Activated T-cell treated with anti-CD3 and anti-CD28 coated beads for 1 hour (primary cell): ENCODE measurements at places on chromosomes 5 and 9.

DNA sequence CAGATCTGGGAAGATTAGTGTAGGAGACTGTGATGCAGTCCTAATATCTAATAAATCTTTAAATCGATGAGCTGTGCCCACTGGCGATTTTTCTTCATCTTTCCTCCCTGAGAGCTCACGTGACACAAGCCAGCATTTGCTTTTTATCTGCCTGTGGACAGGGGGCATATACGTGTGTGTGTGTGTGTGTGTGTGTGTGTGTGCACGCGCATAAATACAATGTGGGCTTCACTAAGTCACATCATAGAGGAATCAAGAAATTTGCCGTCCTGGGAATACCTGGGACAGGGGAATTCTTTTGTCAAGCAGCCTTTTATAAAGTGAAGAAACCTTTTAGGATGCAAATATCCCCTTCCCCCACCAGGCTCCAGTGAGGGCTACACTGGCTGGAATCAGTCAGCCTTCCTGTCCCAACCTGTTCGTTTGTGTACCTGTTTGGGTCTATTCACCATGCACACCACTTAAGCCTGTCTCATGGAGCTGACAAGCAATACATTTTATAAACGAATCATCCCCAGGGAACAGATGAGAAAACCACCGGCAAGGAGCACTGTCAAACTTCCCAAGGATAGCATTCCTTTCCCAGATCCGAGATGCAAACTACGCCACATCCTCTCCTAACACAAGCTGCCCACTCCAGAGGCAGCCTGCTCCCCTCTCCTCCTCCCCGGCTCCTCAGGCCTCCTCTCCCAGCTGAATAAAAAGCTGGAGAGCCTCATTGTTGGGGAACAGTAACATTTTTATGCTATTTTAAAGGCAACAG is 2.7 kb downstream of the EPB41L4B start:
- DNase-seq = no peak

GRCh38 chr9:38042626-38043357 is 26.2 kb downstream of the SHB start:
- DNase-seq = no peak

DNA sequence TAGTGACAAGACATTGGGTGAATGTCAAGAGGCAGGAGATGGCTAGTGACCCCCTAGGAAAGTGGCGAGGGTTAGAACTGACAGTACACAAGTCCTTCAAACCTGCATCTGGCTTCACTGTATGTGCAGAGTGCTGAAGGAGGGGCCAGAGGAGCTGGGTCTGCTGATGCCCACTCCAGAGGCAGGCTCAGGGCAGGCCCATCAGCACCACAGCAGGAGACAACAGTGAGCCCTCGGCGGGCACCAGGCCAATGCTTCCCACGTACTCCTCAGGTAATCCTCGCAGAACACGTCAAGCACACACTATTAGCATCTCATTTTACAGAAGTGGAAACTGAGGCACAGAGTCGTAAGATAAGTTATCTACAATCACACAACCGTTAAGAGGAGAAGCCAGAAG is 76.1 kb upstream of the SH3PXD2B start:
- no peak for DNase-seq

- DNase-seq = no peak
Measured at GRCh38 chr9:109466623-109467590, 31.2 kb downstream of the PTPN3 start.

DNA sequence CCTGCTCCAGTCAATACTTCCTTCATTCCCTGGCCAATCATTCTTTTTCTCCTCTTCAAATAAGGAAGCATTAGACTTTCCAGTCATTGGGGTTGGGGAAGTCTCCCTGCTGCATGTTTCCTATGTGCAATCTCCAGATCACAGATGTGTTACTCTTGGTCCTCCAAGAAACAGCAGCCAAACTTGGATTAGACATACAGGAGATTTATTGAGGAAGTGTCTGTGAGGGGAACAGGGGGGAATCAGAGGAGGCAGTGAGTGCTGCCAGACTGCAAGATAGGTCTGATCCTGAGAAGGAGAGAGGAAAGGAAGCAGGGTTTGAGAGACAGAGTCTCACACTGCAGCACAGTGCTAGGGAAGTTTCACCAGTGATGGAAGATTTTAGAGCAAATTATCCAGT is 40.6 kb upstream of the SLIT3 start:
- DNase-seq = no peak

DNA sequence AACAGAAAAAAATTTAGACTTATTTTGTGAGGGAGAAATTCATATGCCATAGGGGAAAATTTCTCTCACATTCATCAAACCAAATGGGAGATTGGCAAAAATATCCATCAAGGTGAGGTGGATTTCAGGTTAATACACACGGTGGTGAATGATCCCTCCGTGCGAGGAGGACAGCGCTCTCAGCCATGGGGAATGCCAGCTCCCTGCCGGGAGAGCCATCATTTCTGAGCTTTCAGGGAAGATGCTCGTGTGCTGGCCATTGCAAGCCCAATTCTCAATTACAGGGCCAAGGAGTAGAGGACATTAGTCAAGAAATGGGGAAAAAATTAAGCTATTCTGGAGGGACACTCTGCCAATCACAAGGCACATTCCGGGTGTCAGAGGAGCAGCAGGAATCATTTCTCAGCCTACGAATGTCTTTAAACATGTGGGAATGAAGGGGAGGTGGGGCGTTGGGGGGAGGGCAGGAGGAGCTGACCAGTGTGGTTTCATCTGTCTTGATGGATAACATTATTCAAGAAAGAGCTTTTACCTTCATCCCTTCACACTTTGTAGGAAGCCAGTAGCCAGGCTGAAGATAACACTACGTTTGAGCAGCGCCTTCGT is 165.5 kb downstream of the DAB2IP start:
- no peak for DNase-seq

GRCh38 chr5:10600626-10601245 is 36.9 kb downstream of the ANKRD33B start:
- DNase-seq = no peak

DNA sequence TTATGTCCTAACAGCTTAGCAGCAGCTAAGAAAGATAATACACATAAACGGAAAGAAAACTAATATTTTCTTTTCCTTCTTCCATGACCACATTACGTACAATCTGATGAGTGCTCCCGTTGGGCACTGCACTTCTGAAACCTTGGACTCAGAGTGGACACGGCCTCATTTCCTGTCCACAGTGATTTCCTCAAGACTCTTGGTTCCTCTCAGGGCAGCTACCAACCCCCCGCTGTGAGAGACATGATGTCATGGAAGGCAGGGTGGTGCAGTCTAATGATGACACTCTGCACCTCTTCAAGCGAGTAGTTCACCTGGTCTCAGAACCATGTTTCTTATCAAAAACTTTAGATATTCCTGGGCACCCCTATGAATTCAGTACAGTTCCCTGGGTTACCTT is 68.7 kb upstream of the CTSL start:
- no peak for DNase-seq

GRCh38 chr9:347667-348292 is 133.1 kb downstream of the DOCK8 start:
- DNase-seq = no peak

DNA sequence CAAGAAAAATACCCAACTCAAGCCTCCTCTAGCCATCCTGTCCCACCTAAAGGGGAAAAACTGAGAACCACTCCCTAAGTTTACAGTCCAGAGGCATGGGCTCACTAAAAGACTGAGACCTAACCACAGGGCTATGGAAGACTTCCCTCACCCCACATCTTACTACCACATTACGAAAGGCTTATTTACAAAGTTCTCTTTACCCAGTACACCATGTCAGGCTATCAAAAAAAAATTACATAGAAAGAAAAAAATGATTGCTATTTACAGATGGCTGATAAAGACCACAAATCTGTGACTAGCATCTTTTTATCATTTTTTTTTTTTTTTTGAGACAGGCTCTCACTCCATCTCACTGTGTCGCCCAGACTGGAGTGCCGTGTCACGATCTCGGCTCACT is 69.7 kb upstream of the TNPO1 start:
- DNase-seq = no peak

DNA sequence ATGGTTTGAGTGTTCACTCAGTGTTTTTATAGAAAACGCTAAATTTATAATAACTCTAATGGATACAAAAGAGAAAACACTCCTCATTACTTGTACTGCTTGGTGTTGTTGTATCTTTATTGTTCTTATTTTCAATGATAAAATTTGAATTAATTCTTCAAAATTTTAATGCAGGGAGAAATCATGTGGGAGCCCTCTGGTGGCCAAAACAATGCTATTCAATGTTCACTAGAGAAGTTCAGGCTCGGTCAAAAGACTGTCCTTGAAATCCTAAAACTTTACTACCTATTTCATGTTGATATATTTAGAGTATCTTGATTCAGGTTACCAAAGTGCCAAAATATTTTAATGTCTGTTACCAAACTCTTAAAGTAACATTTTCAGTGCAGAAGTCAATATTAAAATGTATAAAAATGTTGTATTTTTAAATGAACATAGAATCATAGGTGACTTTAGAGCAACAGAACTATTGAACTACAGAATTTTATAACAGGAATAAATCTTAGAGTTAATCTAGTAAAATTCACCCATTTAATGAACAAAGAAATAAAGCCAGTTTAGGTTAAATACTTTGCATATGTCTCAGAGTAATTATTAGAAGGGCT is 1259.8 kb downstream of the PTPRD start:
- no peak for DNase-seq

- no peak for DNase-seq
Measured at GRCh38 chr9:130997395-130997684, 11.6 kb upstream of the LAMC3 start.

GRCh38 chr5:141208478-141208877 is at the start of gene PCDHB12:
Gene PCDHB12, plus strand, starts transcription at chr5:141208719. Its CDS starts 189 bp downstream, at chr5:141208908.
- DNase-seq = no peak

DNA sequence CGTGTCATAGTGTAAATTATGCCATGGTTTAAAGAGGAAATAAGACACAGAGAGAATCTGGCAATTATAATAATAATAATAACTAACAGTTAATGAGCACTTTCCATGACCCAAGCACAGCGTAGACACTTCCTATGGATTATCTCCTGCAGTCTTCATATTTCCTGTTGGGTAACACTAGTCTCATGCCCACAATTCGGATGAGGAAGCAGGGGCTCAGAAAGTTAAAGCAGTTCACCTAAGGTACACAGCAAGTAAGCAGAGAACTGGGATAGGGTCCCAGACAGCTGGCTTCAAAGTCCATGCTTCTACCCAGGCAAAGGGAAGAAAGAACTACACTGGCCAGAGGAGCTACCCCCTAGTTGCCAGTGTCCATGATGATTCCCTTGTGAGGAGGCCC is 27.9 kb upstream of the TGFBI start:
- DNase-seq = no peak

GRCh38 chr9:69502671-69503301 is 169.4 kb downstream of the APBA1 start:
- no peak for DNase-seq

DNA sequence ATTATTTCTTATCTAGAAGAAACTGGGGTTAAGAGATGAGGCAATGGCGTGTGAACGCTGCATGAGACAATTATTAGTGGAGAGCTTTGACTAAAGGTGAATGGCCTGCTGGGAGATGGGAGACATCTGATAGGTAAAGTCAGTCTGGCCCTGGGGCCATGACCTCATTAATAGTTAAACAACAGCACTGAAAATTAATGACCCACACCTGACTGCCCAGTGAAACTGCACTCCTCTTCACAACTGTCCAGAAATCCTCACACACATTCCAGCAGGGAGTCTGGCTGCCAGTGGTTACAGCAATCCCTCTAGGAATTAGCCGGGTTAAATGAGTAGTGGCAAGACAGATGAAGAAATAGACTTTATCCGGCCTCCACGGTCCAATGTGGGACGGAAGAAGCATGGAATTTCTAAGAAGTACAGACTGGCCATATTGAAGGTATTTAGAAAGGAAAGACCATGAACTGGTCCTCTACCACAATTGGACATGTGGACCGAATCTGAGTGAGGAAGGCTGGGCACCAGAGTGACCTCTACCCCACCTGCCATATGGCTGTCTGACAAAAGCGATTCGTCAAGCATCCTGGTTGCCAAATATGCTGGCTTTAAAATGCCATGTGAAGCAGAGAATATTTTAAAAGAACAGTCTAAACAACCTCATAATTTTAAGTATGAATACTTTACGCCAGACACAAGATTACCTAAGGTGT is 138.4 kb downstream of the EFNA5 start:
- no peak for DNase-seq
